Neural crest cell (in vitro differentiated cells): ENCODE measurements at places on chromosomes 5 and 9. TPM values are rescaled to one million over a fixed set of nuclear protein-coding genes. Genes with fewer than 3 reads are reported as not detected.

DNA sequence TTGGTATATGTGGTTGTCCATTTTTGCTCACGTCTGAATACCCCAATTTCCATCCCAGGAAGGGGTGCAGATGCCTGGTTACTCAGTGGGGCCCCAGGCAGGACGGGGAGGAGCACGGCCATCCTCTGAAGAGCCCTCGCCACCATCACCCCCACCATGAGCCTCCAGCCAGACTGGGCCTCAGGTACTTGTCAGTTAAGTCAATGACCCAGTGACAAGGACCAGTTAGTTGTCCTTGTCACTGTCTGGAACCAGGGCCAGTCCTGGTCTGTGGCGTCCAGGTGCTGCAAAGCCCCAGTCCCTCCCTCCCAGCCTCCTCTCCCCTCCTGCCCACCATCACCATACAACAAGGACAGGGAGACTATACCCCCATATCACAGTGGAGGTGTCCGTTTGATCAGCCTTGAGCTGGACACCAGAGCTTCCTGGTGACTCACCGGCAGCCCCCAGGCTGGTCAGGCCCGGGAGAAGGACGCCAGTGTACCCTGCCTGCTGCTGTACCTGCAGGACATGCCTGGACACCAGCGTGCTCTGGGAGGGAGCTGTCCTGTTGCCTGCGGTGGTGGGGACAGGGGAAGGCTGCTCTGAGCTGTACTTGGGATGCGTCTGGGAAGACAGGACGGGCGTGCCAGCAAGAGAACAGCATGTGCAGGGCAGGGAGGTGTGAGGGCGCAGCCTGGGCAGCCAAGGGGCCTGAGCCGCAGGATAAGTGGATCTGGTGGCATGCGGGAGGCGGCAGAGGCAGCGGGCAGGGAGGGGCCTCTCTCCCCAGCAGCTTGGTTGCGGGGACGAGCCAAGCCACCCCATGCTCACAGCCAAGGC lies 32.6 kb upstream of the TTLL11 start:
- H3K4me3 ChIP-seq, result peak overlapping the region; percentile 52
- H3K4me1 ChIP-seq, result peaks cover 12% of the 10 kb centered on the region
- H3K36me3 ChIP-seq, result no peaks in the 10 kb centered on the region
- H3K27me3 ChIP-seq, result peaks cover 71% of the 10 kb centered on the region
- DNase-seq, result no peak

- H3K4me3 ChIP-seq, result no peak overlapping the region
- no peak for DNase-seq
- no peak overlapping the region for H3K27ac ChIP-seq
- H3K36me3 ChIP-seq, result no peaks in the 10 kb centered on the region
- no peaks in the 10 kb centered on the region for H3K27me3 ChIP-seq
- H3K4me1 ChIP-seq, result peaks cover 10% of the 10 kb centered on the region
Observed at GRCh38 chr5:71903808-71904207, 184.7 kb downstream of the CARTPT start.

- H3K4me1 ChIP-seq, result no peaks in the 10 kb centered on the region
- no peak overlapping the region for H3K4me3 ChIP-seq
- H3K27ac ChIP-seq, result no peak overlapping the region
- H3K36me3 ChIP-seq, result no peaks in the 10 kb centered on the region
- peaks cover 11% of the 10 kb centered on the region for H3K27me3 ChIP-seq
Observed at GRCh38 chr9:123893831-123894460, 36.0 kb downstream of the DENND1A start.

GRCh38 chr9:27496135-27496504 lies 28.0 kb upstream of the IFNK start:
- peak overlapping the region; percentile 64 for H3K4me3 ChIP-seq
- H3K36me3 ChIP-seq, result peaks cover 9% of the 10 kb centered on the region
- no peak for DNase-seq

The NRG2 gene
- 0.64 and 0.82 TPM in 2 replicates for total RNA-seq

The FANCC gene
- 24.5 and 24.6 TPM in 2 replicates for total RNA-seq
